ENCODE measurements at places on chromosomes 5 and 9. TPM values are rescaled to one million over a fixed set of nuclear protein-coding genes. Genes with fewer than 3 reads are reported as not detected.

- no peak for DNase-seq
- no peak overlapping the region for H3K27ac ChIP-seq
- H3K4me1 ChIP-seq, result no peaks in the 10 kb centered on the region
- no peaks in the 10 kb centered on the region for H3K27me3 ChIP-seq
These were observed 58.8 kb upstream of the DHFR start for GRCh38 chr5:80713631-80714030.

PNPLA7 gene
- 51.3 TPM for total RNA-seq

DNA sequence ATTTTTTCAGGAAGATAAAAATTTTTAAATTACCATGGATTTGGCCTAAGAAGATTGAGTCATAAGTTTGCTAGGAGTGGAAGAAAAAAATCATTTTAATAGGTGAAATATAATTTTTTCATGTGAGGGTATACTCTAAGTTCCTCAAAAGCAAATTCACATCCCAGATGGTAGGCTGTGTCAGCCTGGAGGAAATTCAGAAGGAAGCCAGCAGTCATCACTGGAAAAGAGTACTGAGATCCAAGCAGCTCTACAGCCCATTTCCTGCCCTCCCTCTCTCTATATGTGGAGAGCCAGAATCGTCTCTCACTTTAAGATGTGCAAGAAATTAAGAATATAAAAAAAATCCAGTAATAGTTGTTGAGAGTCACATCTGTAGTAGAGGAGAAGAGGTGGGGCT, 126.5 kb upstream of the CDH18 start:
- no peak overlapping the region for H3K27ac ChIP-seq
- H3K4me3 ChIP-seq, result no peak overlapping the region
- no peak for DNase-seq

FAM153A gene
- 1.8 TPM for total RNA-seq

GRCh38 chr5:100827481-100827889, 75.6 kb downstream of the ST8SIA4 start:
- peak; percentile 35 for DNase-seq
- no peaks in the 10 kb centered on the region for H3K36me3 ChIP-seq

DNA sequence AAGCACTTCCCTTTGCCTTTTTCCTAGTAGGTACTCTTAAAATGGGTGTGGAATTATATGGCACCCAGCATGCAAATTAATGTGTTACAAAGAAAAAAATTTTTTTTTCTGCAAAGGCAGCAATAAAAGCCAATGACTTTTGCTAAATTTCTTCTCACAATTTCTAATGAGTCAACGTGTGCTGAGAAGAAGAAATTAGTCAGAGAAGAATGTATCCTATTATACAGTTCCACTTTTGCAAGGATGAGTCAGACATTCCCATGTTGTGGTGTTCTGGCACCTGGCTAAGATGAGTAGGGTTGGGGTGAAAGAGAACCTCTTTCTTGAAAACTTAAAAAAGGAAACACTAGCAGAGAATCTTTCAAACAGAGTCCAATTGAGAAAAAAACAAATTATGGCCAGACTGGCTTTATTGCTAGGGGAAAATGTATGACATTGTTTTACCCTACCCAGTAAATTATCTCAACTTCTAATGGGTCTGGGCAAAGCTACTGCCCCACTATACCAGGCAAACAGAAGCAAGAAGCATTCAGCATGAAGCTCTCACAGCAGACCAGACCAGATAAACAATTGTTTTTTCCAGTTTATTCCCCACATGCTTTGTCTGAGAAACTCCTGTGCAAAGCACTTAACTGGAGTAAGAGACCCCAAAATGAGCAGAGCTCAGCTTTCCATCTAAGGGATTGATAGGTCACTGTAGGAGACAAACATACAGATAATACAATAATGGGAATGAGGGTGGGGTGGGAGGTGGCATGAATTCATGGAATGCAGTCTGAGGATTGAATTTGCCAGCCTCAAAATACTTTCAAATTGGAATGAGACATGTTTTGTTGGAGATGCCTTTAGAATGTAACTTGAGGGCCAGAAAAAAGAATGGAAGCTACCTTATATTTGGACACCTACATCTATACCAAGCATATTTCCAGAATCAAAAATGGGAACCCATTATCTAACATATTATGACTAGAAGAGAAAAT, 220.8 kb upstream of the RFX3 start:
- DNase-seq, result no peak
- no peaks in the 10 kb centered on the region for H3K36me3 ChIP-seq
- H3K4me3 ChIP-seq, result no peak overlapping the region
- H3K27me3 ChIP-seq, result no peaks in the 10 kb centered on the region

Measured in stomach (tissue), 19 donors.